ENCODE measurements at places on chromosomes 4 and X.

GRCh38 chr4:54659749-54660535 lies 2.2 kb downstream of the KIT start:
- DNase-seq = no peak

GRCh38 chrX:127558811-127559210 lies 493.4 kb downstream of the ACTRT1 start:
- DNase-seq = no peak

- DNase-seq = no peak
Observed at GRCh38 chr4:169305651-169306050, 34.9 kb upstream of the SH3RF1 start.

DNA sequence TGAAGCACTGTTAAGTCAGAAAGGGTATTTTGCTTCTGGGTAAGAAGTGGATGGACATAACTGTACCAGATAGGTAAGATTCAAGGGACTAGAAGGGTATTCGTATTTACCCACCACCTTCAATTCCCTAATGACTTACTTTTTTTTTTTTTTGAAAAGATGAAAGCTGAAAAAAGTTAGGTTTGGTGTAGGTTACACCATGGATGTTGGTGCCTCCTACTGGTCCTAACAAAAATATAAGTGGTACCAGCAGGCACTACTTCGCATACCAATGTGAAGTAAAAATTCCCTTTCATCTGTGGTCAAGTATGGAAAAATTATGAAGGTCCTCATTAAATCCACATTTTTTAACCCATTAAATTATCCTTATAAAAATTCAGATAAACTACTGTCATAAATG lies 7.2 kb downstream of the ANKRD17 start:
- DNase-seq = no peak

DNA sequence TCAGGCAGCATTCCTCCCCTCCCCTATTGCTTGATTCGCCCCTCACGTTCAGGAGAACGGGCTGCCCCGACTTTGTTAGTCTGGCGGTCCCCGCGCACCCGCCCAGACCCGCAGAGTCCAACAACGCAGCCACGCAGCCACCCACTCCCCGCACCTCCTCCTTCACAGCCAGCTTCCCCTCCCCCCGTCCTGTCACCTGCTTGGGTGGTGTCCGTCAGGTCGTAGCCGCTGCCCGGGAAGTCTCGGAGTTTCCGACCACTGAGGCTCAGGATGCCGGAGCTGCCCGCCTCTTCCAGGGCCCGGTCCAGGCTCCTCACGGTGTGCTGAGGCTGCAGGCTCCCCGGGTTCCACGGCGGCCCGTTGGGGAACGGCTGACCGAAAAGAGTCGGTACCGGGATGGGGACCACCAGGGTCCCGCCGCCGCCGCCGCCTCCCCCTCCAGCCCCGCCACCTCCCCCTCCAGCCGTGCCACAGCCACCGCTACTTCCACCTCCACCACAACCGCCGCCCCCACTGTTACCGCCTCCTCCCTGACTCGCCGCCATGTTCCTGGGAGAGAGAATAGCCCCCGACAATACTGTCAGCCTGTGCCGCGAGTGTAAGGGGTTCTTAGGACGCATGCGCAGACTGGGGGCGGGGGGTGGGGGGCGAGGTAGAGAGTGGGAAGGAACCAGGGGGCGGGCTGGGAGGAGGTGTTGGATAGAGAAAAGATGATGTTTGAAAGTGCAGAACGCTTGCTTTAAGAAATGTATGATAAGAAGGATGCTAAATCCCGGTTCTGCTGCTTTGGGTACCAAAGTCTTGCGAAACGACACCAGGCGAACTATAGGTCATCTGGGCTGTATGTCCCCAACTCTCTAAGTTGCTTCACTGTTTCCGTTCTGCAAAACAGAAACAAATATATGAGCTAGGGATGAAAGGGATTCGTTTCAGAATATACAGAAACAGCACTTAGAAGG lies at the start of gene LRCH2:
TSS of gene LRCH2 (minus strand) at position 600 of the 959 bp plus-strand sequence. CDS start at position 545, 55 bp downstream.
- DNase-seq = no peak

DNA sequence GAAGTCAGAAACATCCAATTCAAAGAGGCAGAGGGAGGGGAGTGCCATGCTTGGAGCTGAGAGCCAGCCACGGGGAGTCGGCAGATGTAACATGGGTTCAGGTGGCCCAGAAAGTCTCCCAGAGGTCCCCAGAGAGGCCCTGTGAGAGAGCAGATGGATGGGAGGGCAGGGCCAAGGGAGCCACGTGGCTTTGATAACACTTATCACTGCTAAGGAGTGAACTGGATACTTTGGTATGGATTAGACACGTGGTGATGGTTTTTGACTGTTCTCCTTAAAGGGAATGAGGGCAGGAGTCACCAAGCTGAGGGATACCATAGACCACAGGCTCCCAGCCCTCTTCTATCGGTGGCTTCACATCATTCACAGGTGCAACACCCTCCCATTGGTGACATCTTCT lies 13.7 kb downstream of the CCKAR start:
- DNase-seq = no peak

DNA sequence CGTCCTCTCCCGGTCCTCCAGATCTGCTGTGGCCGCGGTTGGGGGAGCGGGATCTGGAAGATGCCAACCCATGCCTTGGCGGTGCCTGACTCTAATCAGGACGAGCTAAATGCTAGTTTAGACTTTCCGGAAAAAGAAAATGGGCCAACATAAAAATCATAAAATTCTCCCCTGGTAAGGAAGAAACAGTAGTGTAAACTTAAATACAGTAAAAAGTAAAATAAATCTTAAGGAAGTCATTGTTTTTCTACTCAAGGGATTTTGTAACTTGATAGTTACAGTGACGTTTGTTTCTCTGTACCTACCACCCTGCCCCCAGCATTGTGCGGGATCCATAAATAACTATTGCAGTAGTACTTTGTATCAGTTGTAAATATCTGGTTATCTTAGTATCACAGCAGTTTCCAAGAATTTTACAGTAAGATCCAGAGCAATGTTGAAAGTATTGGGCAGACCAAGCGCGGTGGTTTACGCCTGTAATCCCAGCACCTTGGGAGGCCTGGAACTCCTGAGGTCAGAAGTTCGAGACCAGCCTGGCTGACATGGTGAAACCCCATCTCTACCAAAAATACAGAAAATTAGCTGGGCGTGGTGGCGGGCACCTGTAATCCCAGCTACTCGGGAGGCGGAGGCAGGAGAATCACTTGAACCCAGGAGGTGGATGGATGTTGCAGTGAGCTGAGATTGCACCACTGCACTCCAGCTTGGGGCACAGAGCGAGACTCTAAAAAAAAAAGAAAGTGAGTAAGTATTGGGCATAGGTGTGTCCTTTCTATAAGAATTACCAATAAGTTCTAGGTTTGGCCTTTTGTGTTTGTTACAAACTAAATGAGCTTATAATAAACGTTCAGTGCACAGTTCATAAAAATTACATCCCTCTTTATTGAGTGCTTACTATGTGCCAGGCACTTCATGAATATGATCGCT lies 1.0 kb upstream of the PLA2G12A start:
- DNase-seq = no peak

DNA sequence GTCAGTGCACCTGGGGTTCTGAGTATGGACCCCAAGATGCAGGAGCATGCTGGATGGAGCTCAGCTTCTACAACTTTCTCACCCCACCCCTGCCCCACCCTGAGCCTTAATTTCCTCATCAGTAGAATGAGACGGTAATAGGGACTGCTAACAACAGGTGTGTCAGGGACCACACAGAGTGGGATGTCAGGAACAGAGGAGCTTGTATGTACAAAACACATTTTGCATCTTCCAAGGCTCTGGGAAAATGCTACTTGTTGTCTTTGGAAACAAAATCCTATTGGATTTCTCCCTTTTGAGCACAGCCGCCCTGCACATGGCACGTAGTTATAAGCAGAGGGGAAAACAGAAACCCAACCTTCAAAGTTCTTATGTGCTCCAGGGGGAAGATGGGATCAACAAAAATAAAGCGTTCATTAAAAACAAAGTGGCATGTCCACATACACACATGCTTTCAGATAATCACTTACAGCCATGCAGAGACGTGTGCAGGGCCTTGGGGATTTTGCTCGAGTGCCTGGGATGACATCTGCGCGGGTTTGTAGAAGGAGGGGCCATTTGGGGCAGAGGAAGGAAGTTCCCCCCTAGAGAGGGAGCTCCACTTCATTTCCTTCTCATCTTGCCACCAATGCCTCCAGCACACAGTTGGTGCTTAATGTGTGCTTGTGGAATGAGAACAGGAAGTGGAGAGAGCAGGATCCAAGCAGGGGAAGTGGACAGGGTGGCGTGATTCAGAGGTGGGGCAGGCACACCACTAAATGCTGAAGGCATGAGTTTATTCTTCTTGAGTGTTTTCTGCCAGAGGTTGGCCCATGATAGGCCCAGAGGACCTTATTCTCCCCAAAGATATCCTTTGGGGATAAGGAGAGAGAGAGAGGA lies 138.9 kb downstream of the SMIM20 start:
- DNase-seq = no peak

GRCh38 chr4:68404153-68404552 lies 43.1 kb upstream of the TMPRSS11E start:
- no peak for DNase-seq

- no peak for DNase-seq
Observed at GRCh38 chrX:146854281-146854680, 39.7 kb upstream of the CXorf51A start.

DNA sequence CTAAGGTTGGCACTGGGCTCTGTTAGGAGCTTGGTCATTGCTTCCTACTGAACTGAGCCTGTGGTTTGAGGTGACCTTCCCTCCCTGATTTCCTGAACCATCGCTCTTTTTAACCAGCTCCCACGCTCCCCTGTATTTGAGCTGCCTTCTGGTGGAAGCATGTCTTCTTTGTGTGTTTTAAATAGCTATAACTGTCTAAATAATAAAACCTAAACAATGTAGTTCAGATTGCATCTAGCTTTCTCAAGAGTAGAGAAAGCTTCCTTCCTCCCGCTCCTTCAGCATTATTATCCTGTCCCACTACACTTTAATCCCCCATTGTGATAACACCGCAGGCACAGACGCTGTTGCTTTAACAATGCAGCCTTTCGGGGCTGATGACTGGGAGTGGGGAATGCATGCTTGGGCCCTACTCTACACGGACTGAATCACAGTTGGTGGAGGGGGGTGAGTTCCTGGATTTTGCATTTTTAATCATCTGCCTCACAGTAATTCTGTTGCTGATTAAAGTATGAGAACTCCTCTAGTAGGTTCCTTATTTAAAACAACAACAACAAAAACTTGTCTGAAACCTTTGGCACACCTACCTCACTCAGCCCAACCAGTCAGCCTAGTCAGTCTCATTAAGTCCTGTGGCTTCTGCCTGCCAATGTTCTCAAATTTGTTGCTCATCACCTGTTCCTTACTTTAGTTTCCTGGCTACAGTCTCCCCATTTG lies 6.6 kb downstream of the SMS start:
- DNase-seq = no peak

GRCh38 chr4:17385403-17385802 lies 126.5 kb downstream of the QDPR start:
- DNase-seq = no peak

DNA sequence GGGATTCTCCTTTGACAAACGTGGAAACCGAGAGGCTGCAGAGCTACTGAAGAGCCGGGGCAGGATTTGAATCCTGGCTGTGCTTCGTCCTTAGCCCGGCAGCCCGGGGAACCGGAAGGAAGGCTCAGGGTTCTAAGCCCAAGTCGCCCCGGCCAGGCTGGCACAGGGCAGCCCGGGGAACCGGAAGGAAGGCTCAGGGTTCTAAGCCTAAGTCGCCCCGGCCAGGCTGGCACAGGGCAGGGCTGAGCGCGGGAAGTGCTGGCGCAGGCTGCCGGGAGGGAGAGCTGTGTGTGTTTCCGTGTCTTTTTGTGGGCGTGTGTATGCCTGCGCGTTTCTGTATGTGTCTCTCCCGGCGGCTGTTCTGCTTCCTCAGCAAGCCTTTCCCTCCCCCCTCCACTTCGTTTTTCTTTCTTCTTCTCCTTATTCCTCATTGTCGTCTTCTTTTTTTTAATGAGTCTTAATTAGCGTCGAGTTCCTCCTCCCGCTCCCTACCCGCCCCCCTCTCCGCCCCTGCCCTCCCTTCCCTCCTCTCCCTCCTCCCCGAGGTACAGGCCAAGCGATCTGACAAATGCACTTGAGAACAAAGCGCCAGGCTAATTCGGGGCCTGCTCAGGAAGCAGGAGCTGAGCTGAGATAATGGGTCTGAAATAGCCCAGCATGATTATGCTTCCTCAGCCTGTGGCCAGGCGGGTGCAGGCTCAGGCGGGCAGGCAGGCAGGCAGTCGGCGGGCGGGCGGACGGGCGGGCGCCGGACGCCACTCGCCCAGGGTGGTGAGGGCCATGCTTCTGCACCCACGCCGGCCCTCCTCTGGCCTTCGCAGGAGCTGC lies 65.9 kb downstream of the EFNB1 start:
- no peak for DNase-seq

GRCh38 chr4:128379860-128380259 lies 92.2 kb upstream of the PGRMC2 start:
- DNase-seq = no peak

GRCh38 chrX:37320541-37321203 lies 28.5 kb upstream of the PRRG1 start:
- no peak for DNase-seq

GRCh38 chr4:118348886-118349285 lies 3.9 kb downstream of the PRSS12 start:
- no peak for DNase-seq

GRCh38 chrX:119791437-119792231 lies at the start of gene RPL39:
TSS of gene RPL39 (minus strand) at chrX:119791630. CDS start at chrX:119791576, 54 bp downstream.
- DNase-seq = peak; percentile 66

GRCh38 chr4:7698584-7698983 lies 241.1 kb downstream of the AFAP1 start:
- no peak for DNase-seq

- DNase-seq = no peak
Observed at GRCh38 chrX:27767387-27767786, 40.4 kb upstream of the MAGEB10 start.

GRCh38 chr4:20195071-20195885 lies 56.4 kb upstream of the SLIT2 start:
- no peak for DNase-seq

GRCh38 chr4:139783741-139784484 lies 118.3 kb downstream of the MGST2 start:
- no peak for DNase-seq

- DNase-seq = no peak
Observed at GRCh38 chr4:8346838-8347605, 77.5 kb downstream of the HTRA3 start.

DNA sequence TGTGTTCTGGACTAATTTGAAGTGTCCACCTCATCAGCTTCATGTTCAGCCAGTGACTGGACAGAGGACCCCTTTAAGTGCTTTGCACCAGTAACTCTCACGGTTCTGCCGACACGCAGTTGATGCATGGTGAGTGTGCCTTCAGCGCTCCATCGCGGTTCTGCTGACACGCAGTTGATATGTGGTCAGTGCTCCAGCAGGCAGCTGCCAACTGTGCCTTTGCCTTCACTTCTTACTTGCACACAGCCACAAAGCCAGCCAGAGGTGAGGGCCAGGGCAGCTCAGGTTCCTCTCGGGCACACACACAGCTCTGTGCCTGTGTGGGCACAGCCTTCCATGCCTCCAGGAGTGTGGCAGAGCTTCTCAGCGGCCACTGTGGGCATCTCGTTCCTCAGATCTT lies 12.4 kb downstream of the NKX1-1 start:
- no peak for DNase-seq

DNA sequence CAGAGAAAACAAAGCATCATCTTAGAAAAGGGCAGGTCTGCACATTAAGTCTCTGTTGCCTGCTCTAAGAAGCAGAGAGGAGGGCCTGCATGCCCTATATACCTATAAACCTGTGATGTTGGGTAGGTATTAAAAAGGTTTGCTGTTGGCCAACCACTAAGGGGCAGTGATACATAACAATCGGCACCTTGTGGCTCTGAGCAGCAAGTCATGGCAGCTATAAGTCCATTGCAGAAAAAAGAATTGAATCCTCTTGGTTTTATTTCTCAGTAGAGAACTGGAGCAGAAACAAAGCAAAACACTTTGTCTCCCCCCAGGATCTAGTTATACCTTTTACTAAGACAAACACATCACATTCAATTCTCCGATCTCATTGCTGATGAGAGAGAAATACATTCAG lies 1364.4 kb downstream of the STIM2 start:
- no peak for DNase-seq
